ENCODE measurements at places on chromosomes 7 and 10.

DNA sequence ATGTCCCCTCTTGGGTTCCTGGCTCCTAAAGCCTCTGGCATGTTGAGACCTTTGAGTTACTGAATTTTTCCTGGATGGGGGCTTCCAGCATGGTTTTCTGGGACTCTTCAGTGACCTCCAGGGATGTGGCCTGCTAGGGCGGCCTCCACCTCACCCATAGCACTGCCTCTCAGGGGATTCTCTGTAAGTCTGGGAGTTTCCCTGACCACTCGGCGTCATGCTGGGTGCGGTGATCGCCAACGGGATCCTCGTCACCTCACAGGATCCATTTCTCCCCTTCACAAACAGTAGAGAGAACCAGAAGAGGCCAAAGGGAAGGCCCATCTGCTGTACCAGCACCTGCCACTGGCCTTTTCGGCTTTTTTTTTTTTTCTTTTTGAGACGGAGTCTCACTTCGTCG lies 84.3 kb downstream of the NPTX2 start:
- DNase-seq = no peak

DNA sequence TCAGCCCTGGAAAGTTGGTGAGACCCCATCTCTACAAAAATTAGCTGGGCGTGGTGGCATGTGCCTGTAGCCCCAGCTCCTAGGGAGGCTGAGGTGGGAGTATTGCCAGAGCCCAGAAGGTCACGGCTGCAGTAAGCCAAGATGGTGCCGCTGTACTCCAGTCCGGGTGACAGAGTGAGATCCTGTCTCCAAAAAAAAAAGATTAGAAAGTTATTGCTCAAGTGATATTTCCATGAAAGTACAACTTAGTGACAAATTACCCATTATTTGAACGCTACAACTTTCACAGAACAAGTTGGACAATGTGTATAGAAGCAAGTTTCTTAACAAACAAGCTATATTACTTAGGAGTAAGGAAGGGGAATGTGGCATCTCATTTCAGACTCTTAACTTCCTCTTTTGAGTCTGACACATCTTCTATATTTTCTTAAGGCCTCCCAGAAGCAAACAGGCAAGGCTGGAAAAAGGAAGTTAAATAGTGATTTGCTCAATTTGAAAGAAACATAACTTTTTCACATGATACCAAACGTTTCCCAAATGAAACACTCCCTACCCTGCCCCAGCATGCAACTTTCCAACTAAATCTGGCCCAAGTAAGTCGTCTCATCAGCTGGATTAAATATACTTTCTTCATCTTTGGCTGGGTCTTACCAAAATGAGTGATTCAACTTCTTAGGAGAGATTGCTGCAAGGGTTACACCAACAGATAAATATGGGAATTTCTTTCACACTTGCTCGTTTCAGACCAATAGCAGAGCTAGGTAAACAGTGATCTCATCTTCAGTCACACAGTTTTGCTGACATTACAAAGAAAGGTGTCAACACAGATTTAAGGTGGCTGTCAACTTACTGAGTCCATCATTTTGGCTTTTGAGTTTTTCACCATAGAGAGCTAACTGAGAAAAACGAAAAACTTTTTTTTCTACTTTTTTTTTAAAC lies 66.3 kb upstream of the KLF6 start:
- no peak for DNase-seq

GRCh38 chr10:131947631-131948347 lies 33.9 kb downstream of the BNIP3 start:
- DNase-seq = no peak

- DNase-seq = no peak
Observed at GRCh38 chr7:28718545-28718944, 239.6 kb downstream of the TRIL start.

- no peak for DNase-seq
Observed at GRCh38 chr7:155497149-155497901, 39.4 kb downstream of the EN2 start.
